ENCODE measurements at places on chromosomes 2 and 18. TPM values are rescaled to one million over a fixed set of nuclear protein-coding genes. Genes with fewer than 3 reads are reported as not detected.

DNA sequence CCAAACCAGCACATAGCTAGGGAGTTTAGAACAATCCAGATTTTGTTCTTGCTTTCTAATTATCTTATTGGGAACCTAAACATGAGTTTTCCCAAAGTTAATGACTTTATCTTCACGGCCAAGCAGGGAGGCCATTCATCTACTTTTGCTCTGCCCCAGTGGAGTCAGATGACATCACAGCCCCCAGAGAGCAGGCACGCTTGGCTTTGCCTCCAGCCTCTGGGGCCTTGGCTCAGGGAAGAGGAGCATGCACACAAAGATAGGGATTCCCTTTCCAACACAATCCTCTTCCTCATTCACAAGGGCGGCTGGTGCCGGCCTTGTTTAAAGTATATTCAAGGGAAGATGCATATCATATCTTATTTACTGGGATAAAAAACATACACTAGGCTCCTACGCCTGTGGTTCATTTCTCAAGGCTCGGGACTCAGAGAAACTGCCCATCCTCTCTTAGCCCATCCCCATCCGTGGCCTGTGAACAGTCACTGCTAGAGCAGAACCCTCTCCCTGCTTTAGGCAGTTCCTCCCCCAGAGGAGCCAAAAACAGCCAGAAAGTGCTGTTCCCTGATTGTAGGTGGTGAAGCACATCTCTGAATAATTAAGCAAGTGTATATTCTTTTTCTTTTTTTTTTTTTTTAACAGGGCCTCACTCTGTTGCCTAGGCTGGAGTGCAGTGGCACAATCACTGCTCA lies 21.2 kb downstream of the TGFA start:
- no peak for DNase-seq

The BCL2 gene
- total RNA-seq: 2.5 TPM

DNA sequence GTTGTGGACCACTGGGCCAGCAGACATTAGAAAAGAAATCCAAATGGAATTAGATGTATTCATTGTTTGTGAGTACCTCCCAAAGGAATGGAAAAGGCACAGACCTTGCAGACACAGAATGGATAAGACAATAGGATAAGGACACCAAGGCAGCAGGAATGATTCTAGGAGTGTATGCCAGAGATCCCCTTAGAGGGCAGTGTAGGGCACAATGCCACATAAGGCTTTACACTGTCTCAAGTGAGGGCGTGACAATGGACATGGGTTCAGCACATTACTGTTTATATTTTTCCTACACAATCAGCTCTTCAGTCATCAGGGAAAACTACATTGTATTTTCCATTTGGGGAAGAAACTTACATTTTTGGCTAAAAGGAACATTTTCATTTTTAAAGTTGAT lies 250.9 kb downstream of the PTH2R start:
- DNase-seq: no peak

DNA sequence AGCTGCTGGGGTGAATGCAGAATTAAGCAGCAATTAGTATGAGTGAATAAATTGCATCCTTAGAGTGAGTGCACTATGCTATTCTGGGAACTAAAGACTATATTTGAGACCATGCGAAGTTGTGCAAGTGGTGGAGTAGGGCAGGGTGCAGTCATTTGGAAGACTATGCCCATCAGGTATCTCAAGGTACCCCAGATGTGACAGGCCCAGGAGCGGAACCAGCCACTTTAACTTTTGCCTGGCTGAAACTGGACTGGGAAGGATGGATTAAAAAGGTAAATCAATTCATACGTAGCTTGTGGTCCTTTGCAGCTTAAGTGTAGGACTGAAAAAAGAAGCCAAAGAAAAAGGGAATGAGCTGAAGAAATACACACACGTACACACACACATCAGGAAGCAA lies 1.7 kb downstream of the KYNU start:
- no peak for DNase-seq

GRCh38 chr2:222283634-222284033 lies 15.2 kb downstream of the PAX3 start:
- DNase-seq: peak; percentile 90

DNA sequence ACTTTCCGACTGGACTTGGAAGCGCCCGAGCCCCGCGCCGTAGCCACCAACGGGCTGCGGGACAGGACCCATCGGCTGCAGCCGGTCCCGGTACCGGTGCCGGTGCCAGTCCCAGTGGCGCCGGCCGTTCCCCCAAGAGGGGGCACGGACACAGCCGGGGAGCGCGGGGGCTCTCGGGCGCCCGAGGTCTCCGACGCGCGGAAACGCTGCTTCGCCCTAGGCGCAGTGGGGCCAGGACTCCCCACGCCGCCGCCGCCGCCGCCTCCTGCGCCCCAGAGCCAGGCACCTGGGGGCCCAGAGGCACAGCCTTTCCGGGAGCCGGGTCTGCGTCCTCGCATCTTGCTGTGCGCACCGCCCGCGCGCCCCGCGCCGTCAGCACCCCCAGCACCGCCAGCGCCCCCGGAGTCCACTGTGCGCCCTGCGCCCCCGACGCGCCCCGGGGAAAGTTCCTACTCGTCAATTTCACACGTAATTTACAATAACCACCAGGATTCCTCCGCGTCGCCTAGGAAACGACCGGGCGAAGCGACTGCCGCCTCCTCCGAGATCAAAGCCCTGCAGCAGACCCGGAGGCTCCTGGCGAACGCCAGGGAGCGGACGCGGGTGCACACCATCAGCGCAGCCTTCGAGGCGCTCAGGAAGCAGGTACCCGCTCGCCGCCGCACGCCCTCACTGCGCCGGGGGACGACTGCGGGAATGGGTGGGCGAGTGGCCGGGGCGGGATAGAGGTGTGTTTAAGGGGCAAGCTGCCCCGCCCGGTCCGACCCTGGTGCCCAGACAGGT lies 713 bp downstream of the ATOH8 start:
- peak; percentile 69 for DNase-seq

- no peak for DNase-seq
Observed at GRCh38 chr2:174820361-174820760, 56.1 kb upstream of the CHRNA1 start.

GRCh38 chr18:8744656-8745055 lies 39.3 kb downstream of the MTCL1 start:
- no peak for DNase-seq

The GLI2 gene
- total RNA-seq: 0.64 TPM

The ATP5F1A gene
- total RNA-seq: 607 TPM

The MYL1 gene
- 0.34 TPM for total RNA-seq

The LRRC30 gene
- total RNA-seq: not detected

- DNase-seq: no peak
Observed at GRCh38 chr2:201859949-201860348, 53.6 kb downstream of the CDK15 start.

DNA sequence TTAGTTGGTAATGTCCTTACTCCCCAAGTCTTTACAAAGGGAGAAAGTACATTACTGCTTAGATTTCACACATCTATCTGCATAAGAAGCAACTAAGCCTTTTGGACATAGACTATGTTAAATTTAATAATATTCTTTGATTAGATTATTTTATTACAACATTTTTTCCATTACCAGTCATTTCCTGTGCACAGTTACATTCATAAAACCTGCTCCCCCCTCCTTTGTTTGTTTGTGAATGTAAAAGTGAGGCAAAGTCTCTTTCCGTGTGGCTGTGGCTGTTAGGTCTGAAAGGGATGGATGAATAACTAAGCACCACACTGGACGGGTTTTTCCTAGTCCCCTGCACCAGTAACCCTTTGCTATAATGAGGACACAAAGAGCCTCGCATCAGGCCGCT lies 9.6 kb downstream of the PTGR3 start:
- DNase-seq: no peak

GRCh38 chr18:48910972-48911545 lies 39.7 kb downstream of the SMAD7 start:
- no peak for DNase-seq

The FAM124B gene
- not detected for total RNA-seq

The POTEJ gene
- total RNA-seq: not detected

GRCh38 chr2:234705108-234705507 lies 208.2 kb upstream of the ARL4C start:
- DNase-seq: peak; percentile 46

The RNU2-63P gene
- total RNA-seq: not detected

DNA sequence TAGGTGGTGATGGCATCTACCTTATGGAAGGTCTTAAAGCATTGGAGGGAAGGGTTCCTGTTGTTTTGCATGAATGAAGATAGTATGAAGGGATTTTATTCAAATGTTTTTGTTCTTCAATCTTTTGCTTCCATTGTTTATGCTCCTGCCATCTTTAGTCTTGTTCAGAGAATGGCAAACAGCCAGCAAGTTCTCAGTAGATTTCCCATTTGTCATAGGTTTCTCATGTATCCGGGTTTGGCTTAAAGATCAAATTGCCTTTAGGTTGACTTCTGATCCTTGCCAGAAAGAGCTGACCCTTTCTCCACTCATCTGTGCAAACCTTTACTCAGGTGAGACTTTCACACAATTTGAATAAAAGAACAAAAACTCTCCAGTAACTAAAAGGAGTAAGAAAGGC lies 44.2 kb upstream of the STAT4 start:
- DNase-seq: no peak

The ANTXR1 gene
- 181 TPM for total RNA-seq

The DSG4 gene
- not detected for total RNA-seq

- DNase-seq: no peak
Observed at GRCh38 chr2:234458466-234458865, 38.4 kb downstream of the ARL4C start.

- DNase-seq: no peak
Observed at GRCh38 chr2:224219781-224220180, 180.7 kb upstream of the SERPINE2 start.

DNA sequence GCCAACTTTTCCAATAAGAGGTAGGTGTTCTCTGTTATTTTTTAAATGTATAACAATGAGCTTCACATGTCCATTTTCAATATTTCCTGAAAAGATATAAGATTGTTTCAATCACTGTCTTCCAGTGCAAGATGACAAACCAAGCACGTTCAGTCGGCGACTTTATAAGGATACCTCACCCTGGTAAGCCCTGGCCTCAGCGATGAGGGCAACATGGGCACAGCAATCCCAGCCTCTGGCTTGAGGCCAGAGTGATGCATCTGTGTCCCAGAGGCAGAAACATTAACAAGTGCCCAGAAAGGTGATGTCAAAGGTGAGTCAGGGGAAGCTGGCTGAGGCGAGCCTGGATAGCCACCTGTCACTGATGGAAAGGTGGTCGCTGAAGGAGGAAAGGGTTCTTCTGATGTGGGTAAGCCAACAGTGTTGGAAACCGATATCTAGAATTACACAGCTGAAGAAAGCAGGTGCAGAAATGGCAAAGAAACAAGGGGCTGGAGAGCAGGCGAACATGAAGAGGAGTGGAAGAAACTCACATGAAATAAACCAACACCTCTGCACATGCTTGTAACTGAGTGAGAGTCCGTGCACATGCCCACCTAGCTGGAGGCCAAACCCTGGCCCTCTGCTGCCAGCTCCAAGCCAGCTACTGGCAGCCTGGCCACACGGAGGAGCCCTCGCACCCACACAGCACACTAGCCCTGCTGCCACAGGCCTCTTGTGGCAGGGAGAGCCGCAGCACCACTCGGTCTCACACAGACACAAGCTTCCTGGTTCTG lies 65.5 kb downstream of the FBXO15 start:
- peak; percentile 6 for DNase-seq

The ZEB2 gene
- 52.9 TPM for total RNA-seq

DNA sequence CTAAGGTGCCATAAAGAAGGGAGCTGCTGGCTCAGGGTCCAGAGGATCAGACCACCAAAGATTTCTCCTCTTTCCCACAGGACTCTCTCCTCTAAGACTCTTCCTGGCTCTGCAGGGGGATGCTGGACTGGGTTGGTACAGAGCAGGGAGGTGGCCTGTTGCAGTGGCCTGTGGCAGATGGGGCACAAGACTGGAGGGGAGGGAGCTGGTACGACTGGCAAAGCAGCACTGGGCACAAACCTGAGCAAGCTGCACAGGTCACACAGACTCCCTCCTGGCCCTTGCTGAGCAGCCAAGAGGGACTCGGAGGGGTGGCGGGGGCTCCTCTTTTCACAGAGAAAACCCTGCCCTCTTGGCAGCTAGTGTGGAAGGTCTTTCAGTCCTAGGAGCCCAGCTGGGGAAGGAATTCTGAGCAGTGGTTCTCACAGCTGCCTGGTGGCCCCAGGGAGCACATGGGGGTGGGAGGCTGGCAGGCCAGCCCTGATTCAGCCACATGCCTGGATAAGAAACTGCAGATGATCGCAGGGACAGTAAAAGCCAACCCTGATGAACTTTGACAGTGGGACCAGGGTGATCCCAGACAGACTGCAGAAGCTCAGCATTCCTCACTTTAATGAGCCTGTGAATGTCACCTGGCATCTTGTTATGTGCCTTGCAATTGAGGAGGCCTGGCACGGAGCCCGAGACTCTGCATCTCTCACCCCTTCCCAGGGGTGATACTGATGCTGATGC lies 32.5 kb upstream of the ACAA2 start:
- peak; percentile 50 for DNase-seq

DNA sequence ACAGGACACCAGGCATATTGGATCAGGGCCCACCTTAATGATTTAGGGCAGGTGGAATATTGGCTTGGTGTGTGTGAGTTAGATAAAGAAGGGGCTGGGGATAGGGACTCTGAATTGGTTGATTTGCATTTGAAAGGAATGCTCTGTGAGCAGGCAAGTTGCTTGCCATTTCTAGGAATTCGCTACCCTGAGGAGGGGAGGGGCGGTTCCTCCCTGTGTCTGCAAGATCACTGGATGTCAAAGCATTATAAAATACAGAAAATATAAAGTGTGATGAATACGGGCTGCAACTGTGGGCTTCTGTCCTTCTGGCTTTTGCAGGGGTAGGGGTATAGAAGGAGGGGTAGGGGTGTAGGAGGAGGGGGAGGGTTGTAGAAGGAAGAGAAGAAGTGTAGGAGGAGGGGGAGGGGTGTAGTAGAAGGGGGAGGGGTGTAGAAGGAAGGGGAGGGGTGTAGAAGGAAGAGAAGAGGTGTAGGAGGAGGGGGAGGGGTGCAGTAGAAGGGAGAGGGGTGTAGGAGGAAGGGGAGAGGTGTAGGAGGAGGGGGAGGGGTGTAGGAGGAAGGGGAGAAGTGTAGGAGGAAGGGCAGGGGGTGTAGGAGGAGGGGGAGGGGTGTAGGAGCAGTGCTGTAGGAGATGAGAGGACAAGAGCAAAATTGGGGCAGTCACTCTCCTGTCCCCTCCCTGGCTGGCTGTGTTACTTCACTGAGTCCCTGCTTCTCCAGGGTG lies 238.0 kb upstream of the COPS8 start:
- no peak for DNase-seq

GRCh38 chr18:57085371-57085770 lies 61.5 kb upstream of the BOD1L2 start:
- no peak for DNase-seq

- peak; percentile 85 for DNase-seq
Observed at GRCh38 chr18:9673296-9674251, 34.5 kb upstream of the RAB31 start.

DNA sequence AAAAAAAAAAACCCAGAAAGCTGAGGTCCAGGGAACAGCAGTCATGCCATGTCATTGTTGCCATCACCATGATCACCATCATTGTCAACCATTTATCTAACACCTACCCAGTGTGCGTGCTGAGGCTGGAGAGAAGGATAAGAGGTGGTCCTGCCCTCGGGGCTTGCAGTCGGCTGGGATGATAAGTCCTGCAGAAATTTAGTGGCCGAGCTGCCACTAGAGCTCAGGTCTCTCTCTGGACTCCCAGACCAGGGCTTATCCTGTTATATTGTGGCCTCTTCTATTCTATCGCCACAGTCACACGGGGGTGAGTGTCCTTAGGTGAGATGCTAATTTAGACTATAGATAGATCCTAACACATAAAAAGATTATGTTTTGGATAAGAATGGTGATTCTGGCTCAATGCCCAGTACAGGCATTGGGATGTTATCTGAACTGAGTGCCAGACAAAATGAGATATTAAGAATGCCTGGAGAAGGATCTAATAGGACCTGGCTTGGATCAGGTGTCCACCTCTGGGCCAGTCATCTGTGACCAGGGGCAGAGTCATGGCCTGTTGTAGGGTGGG lies 43.2 kb upstream of the YWHAQ start:
- no peak for DNase-seq

All from LHCN-M2 (cell line).